ENCODE measurements at places on chromosomes 7 and 10.

DNA sequence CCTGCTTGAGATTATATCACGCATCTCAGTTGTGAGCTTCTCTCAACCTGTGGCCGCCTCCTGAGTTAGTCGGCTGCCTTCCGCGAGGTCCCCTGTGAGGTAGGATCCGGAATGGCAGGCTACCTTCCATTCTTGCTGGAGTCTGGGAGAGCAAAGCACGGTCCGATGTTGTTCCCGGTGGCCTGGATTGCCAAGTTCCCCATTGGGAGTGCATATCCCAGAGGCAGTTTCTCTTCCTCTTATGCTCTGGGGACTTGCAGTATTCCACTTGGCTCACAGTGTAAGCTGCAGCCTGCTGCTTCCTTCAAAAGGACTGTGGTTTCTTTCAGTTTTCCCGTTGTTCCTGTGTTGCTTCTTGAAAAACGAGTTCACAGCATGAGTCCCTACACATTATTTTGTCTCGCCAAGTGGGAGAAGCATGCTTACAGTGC lies 225.4 kb upstream of the ZWINT start:
- no peak for DNase-seq

GRCh38 chr10:24551161-24551560 lies 172.5 kb downstream of the ARHGAP21 start:
- DNase-seq: no peak

GRCh38 chr10:74705358-74705980 lies 120.9 kb upstream of the KAT6B start:
- no peak for DNase-seq

DNA sequence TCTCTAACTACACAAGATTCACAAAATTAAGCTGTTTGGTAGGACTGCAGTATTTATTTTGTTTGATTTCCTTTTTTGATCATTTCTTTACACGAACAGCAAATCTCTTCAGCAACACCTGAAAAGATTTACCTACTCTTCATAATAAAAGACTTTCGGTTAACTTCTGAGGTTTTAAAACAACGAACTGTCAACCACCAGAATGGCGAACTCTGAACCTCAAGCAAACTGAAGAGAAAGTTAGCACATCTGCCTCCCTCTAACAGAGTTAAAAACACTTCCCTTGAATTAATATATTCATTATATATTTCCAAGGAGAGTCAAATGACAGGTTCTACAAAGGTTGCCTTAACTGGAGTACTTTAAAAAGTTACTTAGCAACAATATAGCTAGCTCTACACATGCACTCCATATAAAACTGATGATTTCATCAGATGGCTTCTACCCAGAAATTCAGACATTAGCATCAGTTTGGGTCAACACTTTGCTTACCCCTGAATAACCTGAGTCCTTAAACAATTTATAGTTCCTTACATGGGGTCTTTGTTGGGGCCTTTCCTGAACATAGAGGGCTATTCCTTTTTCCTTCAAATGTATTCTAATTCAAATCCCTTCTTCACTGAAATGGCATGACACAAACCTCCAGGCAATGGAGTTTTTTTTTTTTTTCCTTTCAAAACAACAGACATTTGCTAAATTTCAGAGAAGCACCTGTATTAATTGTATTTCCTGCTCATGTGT lies 118.3 kb downstream of the SEM1 start:
- DNase-seq: no peak

DNA sequence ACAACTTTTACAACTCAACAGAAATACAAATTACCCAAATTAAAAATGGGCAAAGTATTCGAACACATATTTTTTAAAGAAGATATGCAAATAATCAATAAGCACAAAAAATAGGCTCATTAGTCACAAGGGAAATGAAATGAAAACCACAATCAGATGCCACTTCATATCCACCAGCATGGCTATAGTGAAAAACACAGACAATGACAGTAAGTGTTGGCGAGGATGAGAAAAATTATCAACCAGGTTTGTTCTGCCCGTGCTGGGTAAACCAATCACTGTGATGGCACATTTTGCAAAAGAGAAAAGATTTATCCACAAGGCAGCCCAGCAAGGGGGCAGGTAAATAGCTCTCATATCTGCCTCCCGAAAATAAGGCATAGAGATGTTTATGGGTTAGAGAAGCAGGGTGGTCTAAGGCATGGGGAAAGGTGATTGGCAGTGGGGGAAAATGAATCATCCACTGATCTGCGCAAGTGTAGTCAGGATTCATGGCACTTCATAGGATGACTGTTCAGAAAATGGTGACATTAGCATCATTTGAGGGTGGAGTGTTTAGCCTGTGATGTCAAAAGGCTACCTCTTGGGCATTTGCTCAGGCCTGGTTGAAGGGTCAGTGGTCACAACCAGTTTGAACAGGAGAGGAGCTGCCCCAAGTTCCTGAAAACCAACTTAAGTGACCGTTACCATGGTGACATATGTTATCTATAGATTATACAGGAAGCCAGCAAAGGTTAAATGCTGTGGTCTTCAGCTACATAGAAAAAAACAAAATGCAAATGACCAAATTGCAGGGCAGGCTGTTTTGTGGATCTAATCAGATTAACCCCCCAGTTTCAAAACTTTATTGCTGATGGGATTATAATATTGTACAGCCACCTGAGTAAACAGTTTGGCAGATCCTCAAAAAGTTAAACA lies 8.0 kb upstream of the CFAP70 start:
- no peak for DNase-seq

- DNase-seq: no peak
These were observed 28.6 kb upstream of the COL13A1 start for GRCh38 chr10:69772933-69773704.

DNA sequence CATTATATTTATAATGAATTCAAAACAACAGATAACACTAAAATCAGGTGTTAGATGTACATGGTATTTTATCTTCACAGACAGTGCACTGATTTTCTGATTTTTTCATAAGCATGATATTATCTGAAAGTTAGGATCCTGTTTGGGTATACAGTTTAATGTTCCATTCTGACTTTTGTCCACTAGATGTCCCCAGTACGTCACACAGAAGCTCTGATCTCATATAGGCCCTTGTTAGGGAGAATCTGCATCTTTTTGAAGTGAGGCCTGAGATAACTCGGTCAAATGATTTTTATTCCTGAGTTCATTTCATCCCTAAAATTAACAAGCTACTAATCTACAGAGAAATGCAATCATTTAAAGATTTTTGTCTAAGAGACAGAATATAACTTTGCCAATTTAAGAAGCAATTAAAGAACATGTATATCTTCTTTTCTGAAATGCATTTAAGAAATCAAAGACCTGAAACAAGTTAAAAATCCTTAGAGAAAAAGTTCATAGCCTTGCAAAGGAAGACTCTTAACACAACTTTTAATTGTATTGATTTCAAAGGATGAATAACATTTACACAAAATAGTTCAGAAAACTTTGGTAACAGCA lies 72.0 kb upstream of the TES start:
- peak; percentile 56 for DNase-seq

DNA sequence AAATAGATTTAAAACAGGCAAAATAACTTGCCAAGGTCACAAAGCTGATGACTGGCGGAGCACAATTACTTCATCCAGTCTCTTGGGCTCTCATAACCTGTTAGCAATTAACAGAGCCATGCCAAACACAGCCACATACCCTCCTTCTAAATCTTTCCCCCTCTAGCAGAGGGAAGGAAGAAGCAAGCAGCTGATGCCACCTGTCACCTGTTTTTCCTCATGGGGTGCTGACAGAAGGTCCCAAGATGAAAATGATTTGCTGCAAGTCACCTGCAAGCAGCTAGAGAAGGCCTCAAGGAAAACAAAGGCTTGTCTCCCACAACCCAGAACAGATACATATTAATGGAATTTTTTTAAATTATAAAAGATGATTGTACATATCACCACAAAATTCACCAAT lies 117.8 kb downstream of the GFRA1 start:
- no peak for DNase-seq

GRCh38 chr7:2219136-2219535 lies 13.6 kb downstream of the MAD1L1 start:
- DNase-seq: no peak
